NCI-H2171 (cell line): ENCODE measurements at places on chromosomes 11 and 22.

- no peak for DNase-seq
Measured at GRCh38 chr11:120200677-120201076, 10.2 kb upstream of the OAF start.

GRCh38 chr11:93407777-93408401 is 77.3 kb downstream of the DEUP1 start:
- no peak for DNase-seq

DNA sequence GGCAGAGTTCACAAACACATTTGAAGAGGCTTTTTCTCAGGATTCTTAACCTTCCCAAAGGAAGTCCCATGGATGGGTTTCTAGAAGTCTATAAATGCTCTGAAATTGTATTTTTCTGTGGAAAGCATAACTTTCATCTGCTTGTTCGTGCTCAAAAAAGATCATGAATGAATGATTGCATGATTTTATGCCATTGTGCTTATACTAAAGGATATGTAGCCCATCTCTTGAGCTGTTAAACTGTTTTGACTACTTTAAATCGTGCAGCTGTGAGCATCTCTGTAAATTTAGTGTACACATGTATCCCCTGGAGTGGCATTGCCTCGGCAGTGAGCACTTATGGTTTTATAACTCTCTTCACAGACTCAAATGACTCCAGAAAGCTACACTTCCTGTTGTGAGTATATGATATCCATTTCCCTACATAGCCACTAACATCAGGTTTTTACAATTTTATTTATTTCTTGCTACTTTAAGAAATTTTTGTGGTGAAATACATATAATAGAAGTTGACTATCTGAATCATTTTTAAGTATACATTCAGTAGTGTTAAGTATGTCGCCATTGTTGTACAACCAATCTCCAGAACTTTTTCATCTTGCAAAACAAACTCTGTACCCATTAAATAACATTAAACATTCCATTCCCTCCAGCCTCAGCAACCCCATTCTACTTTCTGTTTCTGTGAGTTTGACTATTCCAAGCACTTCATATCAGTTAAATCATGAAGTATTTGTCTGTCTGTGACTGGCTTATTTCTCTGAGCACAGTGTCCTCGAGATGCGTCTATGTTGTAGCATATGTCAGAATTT is 8.0 kb downstream of the NEAT1 start:
- DNase-seq: no peak

DNA sequence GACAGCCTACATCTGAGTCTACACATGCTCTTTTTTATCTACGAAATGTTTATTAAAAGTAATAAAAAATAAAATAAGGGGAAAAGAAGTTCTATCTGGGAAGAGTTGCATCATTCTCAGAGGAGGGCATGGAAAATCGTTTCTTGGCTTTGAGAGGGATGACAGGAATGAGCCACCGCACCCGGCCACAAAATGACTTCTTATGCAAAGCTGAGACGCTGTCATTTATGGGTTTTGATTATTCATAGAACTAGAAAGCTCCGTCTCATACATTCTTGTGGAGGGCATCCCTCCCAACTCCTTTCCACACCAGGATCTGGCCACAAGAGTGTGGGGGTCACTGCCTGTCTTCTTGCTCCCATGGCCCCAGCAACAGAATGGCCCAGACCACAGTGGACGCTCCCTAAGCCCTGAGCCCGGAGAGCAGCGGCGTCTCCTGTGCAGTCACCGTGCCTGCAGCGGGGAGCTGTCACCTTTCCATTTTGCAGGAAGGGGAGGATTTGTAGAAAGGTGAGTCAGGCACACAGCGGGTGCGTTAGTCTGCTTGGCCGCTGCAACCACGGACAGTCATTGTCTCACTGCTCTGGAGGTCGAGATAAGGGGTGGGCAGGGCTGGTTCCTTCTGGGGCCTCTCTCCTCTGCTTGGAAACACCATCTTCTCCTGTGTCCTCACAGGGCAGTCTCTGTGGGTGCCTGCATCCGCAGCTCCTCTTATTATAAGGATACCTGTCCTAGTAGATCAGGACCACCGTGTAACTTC is 1388.7 kb downstream of the BRD1 start:
- DNase-seq: no peak

GRCh38 chr11:64357904-64358535 is 942 bp upstream of the RPS6KA4 start:
- no peak for DNase-seq

DNA sequence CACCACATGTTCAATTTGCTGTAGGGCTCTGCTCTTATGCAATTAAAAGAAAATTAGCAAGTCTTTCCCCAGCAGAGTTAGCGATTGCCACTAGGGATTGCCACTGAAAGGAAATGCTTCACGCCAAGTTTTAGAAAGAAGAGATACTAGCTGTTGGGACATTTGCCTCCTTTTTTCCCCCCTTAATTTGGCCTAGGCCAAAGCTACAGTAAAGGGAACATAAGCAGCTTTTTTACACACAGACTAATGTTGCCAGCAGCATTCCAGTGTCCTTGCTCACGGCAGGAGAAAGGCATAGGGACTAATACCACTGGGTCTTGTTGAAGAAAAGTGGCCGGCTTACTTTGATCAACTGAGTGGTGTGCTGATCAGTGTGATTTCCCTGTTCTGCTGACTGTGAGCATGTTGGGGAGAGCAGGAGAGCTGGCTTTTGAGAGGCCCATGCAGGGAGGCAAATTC is 71.2 kb downstream of the PHF21A start:
- no peak for DNase-seq

DNA sequence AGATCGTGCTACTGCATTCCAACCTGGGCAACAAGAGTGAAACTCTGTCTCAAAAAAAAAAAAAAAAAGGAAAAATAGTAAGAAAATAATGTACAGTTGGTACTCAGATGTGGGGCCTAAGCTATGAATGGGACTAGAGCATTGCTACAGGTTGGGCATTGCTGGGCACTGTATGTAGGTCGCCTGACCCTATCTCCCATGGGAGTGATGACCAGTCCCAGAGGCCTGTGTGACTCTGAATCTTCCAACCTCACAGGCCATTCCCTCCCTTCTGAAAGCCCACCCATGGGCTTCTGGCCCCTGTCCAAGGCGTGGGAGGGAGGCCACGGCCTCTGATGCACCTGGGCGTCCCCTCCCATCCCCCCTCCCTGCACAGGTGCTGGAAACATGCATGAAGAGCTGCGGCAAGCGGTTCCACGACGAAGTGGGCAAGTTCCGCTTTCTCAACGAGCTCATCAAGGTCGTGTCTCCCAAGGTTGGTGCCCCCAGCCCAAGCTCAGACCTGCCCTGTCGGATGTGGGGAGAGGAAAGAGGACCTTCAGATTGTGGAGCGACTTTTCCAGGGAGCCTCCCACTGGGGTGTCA is 9.5 kb downstream of the GGA1 start:
- no peak for DNase-seq

- DNase-seq: no peak
Measured at GRCh38 chr22:41830174-41830573, 2.7 kb upstream of the SREBF2 start.

DNA sequence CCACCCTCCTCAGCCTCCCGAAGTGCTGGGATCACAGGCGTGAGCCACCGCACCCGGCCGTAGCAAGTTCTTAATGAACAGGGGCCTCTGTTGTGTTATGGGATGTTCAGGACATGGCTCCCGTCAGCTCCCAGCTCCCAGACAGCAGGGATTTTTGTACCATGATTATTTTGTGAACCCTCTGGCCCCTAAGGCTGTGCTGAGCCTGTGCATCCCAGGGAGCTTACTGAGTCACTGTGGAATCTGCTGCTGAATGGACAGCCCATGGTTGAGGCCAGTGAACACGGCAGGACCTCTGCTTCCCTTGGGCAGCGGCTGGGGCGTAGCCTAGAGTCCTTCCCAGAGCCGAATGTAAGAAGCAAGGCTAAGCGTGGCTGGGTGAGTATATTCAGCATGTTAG is 245.2 kb downstream of the NTM start:
- no peak for DNase-seq

DNA sequence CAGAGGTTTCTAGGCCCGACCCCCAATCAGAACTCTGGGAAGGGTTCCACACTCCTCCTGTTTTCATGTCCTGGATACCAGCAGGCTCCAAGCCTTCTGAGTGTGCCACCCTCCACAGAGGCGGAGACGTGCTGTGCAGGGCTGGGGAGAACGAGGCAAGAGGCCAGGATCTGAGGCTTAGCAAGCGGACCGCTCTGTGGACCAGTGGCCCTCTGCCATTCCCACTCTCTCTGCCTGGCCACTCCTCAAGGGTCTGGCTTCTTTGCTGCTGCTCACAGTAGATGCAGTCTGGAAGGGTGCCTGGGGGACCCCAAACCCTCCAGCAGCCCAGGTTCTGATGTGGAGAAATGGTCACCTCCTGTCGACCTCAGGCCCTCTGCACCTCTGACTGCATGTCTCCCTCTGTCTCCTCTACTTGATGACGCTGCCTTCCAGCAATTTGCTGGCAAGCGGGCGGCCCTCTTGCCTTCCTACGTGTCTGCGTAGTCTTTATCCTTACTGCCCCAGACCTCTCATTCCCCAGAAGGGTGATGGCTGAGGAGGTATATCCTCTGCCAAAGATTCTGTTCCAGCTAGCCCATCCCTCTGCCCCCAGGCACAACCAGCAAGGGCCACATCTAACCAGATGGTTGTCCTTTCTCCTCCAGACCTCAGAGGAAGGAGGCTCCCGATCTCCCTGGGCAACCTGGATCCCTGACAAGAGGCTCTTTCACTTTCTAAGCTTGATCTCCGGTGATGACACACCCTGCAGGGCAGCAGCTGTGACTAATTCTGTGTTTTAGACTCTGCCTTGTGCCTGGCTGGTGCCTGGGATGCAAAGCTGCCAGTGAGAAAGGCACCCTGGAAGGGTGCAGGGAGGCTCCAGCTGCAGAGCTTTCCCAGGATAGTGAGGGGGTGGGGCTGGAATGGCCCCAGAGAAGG is 87.3 kb downstream of the NAT10 start:
- peak; percentile 75 for DNase-seq

DNA sequence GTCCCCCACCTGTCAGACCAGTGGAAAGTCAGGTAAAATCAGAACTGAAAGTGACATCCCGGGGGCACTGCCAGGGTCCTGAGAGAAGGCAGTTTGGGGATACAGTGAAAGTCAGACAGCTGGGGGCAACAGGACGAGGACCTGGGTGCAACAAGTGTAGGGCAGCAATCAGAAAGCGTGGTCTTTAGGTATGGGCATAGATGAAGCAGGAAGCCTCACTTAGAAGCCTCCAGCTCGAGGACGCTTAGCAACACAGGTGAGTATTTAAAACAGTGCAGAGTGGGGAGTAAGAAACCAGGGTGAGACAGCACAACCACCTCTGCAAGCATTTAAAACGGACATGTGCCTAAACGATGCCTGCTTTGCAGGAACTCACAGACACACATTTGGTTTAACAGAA is 64.6 kb upstream of the POU2AF1 start:
- DNase-seq: no peak

DNA sequence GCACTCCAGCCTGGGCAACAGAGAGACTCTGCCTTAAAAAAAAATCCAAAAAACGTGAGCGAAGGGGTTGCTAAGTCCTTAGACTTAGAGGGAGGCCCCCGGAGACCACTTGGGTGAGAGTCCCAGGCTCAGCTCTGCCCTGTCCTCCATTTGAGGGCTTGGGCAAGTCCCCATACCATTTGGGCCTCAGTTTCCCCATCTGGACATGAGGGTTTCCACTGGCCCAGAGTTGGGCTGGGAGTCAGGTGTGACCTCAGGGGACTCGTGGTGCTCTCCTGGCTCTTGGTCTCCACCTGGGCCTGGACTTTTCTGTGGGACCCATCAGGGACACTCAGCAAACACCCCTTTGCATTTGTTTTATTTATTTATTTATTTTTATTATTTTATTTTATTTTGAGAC is 35.2 kb upstream of the CSNK1E start:
- no peak for DNase-seq

DNA sequence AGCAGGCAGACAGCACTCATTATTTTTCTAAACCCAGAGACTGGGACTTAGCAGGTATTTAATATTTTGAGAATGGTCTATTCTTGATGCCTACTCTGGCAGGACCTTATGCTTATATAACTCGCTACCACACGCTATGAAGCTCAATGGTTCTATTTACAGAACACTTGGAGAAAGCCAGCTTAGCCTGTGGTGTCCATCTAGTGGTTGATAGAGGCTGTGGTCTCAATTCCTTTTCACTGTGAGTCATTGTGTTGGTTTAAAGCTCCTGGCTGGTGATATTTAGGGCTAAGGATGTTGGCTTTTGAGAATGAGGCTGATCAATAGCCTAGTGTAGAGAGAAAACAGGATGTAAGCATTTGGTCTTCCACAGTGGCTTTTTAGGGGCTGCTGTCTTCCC is 206.4 kb downstream of the DBX1 start:
- no peak for DNase-seq

GRCh38 chr22:50019316-50019715 is 6.8 kb upstream of the IL17REL start:
- DNase-seq: no peak

GRCh38 chr11:65555693-65556231 is 2.4 kb downstream of the LTBP3 start:
- no peak for DNase-seq

DNA sequence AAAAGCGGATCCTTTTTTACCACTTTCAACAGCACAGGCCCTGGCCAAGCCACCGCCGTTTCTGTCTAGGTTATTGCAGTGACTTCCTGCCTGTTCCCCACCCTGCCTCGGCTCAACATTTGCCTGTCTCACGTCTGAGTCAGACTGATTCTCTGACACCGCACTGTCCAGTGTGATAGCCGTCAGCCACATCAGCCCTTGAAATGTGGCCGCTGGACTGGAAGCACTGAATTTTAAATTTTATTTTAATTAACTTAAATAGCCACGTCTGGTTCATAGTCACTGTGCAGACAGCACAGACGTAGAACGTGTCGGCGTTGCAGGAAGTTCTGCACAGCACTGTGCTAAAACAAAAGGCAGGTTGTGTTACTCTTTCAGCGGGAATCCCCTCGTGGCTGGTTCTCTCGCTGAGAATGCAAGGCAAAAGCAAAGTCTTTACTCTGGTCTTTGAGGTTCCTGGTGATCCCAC is 56.3 kb upstream of the ADSL start:
- DNase-seq: no peak

DNA sequence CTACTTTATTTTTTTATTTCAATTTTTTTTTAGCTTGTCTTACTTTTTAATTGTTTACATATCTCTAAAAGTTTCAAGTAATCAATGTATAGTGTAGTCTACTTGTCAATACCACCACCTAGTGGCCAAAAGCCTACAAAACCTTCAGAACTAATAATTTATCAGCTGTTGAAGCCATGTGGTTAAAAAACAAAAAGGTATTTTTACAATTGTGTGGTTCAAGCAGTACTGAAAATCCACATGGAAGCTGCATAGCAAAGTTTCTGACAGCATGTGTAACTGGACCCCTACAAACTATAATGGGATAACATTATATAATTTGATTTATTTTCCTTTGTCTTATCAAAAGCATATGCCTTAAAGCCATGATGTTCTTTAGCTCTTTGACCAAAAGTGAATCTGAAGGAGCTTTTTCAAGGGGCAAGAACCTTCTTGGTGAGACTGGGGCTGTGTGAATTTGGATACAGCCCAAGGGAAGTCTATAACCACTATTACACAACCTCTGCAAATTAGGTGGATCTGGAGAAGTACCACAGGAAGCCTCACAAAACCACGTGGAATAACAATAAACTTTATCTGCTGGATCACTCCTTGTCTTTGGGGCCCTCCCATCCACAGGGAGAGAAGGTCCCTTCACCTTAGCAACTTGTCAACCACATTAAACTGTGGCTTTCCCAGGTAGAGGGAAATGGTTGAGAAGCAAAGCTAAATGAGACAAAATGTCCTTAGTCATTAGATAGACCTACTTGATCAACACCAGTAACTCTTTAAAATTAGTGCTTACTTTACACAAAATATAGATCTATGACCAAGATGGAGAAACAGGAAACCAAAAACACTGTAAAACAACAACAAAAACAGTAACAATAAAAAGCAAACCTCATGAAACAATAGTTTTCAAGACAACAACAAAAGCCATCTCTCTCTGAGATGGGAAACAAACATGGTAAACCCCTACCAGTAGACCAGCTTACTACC is 9.9 kb downstream of the NARS2 start:
- peak; percentile 41 for DNase-seq
